Activated naive CD8-positive, alpha-beta T cell treated with anti-CD3 and anti-CD28 coated beads for 36 hours (primary cell): ENCODE measurements at places on chromosomes 3 and 15. TPM values are rescaled to one million over a fixed set of nuclear protein-coding genes. Genes with fewer than 3 reads are reported as not detected.

BNC1 gene
- total RNA-seq = not detected

CCDC9B gene
- 0.62 TPM for total RNA-seq

TM4SF1 gene
- total RNA-seq = not detected

SLC22A14 gene
- not detected for total RNA-seq

LRRC3B gene
- not detected for total RNA-seq

INKA1 gene
- total RNA-seq = 1.2 TPM

DNA sequence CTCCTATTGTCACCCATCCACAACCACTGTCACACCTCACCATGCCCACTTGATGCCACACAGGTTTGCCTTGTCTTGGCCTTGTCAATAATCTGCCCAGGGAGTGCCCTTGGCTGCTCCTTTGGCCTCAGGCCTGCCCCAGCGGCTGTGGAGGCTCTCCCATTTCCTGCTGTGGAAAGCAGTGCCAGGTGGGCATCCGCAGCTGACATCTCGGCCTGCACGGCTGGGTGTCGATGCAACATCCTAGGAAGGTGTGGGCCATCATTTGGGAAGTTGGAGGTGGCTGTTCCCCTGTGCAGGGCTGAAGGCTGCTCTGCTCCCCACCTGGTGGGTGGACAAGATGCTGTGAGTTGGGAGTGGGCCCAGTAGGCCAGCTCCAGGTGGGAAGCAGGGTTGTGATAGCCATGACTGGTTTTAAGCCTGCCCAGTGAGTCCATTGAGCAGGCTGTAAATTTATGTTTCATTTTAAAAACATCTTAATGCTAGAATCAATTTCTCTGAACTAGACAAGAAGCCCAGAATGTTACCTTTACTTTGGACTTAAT is 12.5 kb downstream of the DNAH1 start:
- H3K36me3 ChIP-seq = no peaks in the 10 kb centered on the region
- H3K4me3 ChIP-seq = no peak overlapping the region
- no peaks in the 10 kb centered on the region for H3K4me1 ChIP-seq
- H3K27me3 ChIP-seq = no peaks in the 10 kb centered on the region
- no peak for DNase-seq

- no peak overlapping the region for H3K27ac ChIP-seq
- no peak for DNase-seq
- peaks cover 6% of the 10 kb centered on the region for H3K4me1 ChIP-seq
- no peak overlapping the region for H3K4me3 ChIP-seq
- H3K27me3 ChIP-seq = no peaks in the 10 kb centered on the region
Measured at GRCh38 chr15:42239528-42240182, 31.6 kb upstream of the VPS39 start.

DNA sequence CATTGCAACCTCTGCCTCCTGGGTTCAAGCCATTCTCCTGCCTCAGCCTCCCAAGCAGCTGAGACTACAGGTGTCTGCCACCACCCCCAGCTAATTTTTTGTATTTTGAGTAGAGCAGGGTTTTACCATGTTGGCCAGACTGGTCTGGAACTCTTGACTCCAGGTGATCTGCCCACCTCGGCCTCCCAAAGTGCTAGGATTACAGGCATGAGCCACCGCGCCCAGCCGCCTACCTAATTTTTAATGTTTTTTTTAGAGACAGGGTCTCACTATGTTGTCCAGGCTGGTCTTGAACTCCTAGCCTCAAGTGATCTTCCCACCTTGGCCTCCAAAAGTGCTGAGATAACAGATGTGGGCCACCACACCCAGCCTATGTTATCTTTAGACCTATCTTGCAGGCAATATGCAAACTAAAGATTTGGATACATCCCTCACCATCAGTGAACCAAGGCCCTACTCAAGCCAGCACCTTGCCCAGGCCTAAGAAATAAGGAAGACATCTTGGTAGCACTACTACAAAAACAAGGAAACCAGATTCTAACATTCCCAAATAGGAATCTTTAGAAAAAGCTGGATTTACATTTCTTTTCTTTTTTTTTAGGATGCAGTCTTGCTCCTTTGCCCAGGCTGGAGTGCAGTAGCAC is 6.3 kb upstream of the GMPPB start:
- peaks cover 4% of the 10 kb centered on the region for H3K36me3 ChIP-seq
- H3K4me3 ChIP-seq = no peak overlapping the region
- H3K27ac ChIP-seq = no peak overlapping the region
- H3K4me1 ChIP-seq = no peaks in the 10 kb centered on the region

- no peak overlapping the region for H3K4me3 ChIP-seq
- no peaks in the 10 kb centered on the region for H3K27me3 ChIP-seq
- DNase-seq = no peak
- peaks cover 2% of the 10 kb centered on the region for H3K36me3 ChIP-seq
Measured at GRCh38 chr15:60414016-60414682, 16.4 kb upstream of the ANXA2 start.

DNA sequence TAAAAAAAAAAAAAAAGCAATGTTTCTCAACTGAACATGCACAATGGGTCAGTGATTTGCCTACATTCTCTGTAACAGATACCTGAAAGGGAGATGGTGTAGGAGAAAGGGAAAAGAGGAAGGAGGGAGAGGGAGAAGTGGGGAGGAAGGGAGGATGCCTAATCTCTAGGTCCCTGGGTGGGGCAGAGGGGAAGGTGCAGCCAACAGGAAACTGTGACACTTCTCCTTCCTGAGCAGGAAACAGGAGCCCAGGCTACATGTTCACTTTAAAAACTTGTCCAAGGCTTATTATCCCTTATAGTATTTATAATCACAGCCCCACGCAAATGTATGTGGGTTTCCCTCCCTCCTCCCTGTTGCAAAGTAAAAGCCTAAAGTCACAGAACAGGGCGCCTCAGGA is 137.9 kb downstream of the MINAR1 start:
- no peak overlapping the region for H3K27ac ChIP-seq
- H3K36me3 ChIP-seq = no peaks in the 10 kb centered on the region
- peaks cover 1% of the 10 kb centered on the region for H3K4me1 ChIP-seq
- no peak for DNase-seq

DNA sequence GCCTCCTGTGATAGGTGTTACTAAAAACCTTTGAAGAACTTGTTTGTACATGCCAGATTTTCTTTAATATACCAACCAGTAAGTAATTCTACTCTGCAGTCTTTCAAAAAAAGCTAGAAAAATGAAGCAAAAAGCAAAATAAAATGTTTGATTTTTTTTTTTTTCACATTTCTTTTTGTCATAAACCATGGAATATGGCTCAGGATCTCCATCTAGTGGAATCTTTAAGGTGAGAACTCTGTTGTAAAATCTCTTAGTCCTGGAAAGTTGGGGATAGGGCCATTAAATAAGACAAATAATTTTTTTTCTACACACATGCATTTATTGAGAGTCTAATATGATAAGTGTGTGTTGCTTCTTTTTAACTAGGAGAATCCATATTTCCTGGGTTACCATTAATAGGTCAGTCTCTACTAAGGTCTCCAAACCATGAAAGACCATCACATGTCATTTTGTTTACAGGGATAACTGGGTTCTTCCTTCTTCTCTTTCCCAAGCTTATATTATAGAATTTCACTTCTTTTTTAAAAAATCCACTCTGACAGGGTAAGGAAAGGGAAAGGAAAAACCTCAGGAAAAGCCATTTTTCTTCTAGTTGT is 84.6 kb downstream of the SLC9A9 start:
- H3K4me3 ChIP-seq = no peak overlapping the region
- DNase-seq = no peak
- no peaks in the 10 kb centered on the region for H3K27me3 ChIP-seq
- no peak overlapping the region for H3K27ac ChIP-seq
- peaks cover 16% of the 10 kb centered on the region for H3K4me1 ChIP-seq
- H3K36me3 ChIP-seq = peaks cover 2% of the 10 kb centered on the region
